T-cell (primary cell): ENCODE measurements at places on chromosomes 4 and X. TPM values are rescaled to one million over a fixed set of nuclear protein-coding genes. Genes with fewer than 3 reads are reported as not detected.

FAM133A gene
- not detected for total RNA-seq

GPM6B gene
- 0.09 TPM for total RNA-seq

PRR27 gene
- not detected for total RNA-seq

ZMAT1 gene
- 21.1 TPM for total RNA-seq

SLC10A4 gene
- total RNA-seq: not detected

C1QTNF7 gene
- not detected for total RNA-seq

DNA sequence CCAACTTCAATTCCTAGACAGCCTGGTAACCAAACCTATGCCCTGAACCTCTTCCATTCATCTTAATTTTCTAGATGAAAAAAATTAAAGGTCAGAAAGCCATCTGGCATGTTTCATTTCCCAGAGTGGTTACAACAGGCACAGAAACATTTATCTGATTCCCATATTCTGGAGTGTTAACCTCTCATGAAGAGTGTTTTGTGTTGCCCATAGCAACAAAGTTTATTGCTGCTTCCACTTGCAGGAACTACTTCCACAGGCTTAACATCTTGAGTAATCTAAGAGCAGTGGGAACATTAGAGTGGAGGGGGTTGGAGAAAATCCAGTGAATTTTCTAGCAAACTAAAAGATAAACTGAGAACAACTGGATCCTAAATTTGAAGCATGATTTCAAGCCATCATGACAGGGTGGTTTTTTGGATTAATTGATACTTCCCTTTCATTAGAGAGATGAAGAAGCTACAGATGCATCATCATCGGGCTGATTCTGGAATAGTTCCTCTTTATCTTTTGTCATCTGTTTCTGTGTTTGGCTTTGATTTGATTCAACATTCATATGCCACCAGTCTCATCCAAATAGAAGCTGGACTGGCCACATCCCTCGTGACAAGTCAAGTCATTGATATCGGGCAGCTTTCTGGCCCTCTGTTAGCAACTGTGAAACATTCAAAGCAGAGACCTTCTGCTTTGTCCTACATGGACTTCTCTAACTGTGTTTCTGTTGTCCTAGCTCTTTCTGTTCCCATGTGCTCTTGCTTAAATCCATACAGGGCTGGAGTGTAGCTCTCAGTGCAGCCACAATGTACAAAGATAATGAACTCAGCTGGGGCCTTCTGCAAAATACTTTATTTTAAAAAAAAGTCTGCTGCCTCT lies 167.3 kb downstream of the MID1IP1 start:
- DNase-seq: no peak

- no peak for DNase-seq
Observed at GRCh38 chr4:74715706-74716435, 78.5 kb downstream of the BTC start.

DNA sequence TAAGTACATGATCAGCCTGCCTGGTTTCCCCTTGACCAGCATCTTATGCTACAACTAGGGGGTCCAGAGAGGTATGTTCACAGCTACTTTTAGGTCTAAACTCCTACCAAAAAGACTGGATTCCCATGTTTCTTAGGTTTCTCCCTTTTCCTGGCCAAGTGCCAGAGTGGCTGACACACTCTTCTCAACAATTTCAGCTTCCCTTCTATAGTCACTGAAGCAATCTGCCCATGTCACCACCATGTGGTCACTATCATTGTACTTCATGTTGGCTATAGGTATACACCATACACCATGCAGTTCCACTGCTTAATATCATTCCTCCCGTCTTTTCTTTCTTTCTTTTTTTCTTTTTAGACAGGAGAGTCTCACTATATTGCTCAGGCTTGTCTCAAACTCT lies 66.9 kb downstream of the KLHL13 start:
- no peak for DNase-seq

DNA sequence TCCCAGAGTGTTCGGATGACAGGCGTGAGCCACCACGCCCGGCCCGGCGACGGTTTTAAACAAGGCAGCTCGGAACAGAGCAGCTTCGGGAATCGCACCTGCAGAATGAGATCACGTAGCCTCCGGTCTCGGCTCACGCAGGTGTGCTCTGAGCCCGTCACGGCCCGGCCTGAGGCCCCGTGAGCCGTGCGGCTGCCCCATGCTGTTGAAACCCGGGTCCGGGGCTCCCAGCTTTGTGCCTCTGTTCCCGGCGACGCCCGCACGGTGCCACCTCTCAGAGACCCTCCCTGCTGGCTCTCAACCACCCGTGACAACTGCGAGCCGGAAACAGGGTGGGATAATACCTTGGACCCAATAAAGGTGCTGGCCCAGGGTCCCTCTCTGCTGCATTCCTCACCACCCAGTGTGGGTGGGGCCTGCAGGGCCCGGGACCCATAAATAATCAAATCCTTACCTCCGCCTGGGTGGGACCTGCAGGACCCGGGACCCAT lies 13.4 kb upstream of the PLCXD1 start:
- no peak for DNase-seq

DNA sequence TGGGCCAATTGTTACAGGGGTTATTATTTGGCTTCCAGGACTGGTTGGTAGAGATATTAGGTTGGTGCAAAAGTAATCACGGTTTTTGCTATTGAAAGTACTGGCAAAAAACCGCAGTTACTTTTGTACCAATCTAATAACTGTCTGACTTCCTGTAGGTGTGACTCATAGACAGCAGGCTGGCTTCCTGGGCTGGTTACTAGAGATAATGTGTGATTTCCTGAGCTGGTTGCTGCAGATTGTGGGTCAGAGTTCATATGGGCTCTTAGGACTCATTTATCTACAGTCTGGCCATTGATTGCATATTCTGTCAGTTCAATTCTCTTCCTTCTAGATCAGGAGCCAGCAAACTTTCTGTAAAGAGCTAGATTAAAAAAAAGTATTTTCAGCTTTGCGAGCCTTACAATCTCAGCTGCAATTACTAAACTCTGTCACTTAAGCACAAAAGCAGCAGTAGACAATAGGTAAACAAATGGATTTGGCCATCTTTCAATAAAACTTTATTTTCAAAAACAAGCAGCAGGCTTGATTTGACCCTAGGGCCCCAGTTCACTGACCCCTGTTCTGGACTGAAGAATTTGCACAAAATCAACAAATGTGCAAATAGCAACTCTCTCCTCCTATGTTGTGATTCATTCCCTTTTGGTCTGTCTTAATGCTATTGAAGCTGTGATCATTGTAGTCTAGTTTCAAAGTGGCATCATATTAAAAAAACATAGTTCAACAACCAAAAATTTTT lies 50.8 kb upstream of the BOD1L1 start:
- no peak for DNase-seq

DNA sequence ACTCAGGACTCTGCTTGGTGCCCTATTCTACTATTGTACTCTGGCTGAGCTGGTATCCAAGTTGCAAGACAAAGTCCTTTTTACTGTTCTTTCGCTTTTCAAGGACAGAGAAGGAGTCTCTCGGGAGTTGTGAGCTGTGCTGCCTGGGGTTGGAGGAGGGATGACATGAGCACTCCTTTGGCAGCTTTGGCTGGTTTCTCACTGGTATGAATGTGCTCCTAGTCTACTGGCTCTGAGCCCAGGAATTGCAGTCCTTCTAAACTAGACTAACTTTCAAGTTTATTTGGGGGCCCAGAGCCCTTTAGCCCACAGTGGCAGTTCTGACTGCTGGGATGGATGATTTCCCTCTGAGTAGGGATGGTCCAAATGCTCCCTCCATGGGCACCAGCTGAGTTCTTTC lies 997.1 kb downstream of the RAB28 start:
- DNase-seq: no peak

DNA sequence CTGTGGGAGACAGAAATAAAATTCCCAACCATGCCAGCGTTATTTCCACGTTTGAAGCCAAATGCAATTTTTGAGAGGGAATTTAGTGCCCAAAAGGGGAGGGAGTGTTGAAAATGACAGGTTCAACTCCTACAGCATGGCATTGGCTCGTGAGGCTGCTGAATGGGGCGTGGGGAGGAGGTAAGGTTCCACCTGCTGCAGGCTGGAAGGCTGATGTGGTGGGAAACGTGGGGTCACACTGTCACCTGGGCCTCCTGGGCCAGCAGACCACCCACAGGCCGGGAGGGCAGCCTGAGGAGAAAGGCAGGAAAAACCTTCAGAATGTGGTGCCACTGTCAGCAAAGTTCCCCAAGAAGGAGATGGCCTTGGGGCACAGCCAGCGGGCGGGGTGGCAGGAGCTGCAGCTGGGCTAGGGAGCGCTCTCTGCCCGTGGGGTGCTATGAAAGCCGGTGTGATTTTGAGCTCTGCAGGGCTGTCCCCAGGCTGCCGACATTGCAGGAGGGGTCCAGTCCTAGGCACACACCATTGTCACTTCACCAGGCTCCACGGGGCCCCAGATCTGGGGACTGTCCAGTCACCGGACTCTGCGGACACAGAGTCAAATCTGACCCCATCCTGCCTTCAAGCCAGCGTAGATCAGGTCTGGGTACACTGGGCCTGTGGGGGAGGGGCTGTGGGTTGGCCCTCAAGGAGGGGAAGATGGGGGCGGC lies 19.6 kb downstream of the MSANTD1 start:
- no peak for DNase-seq
